Endothelial cell of umbilical vein (primary cell): ENCODE measurements at places on chromosomes 2 and 18. TPM values are rescaled to one million over a fixed set of nuclear protein-coding genes. Genes with fewer than 3 reads are reported as not detected.

DNA sequence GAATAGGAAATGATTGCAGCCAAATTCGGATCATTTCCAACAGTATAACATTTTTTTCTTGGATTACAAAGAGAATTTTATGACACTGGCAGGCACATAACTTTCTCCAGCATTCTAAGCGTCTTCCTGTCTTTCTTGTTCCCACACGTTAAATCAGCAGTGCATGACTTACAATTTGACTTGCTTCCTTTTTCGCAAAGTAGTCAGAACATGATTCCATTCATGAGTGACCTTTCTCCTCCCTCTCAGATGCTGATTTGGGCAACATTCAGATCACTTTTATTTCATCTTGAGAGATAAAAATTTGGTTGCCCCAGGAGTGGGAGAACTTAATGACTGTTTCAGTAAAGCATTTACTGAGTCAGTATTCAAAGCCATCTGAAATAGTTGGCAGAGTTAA is 858.7 kb upstream of the ACVR2A start:
- H3K4me3 ChIP-seq, result no peak overlapping the region
- H3K27ac ChIP-seq, result no peak overlapping the region
- no peaks in the 10 kb centered on the region for H3K27me3 ChIP-seq
- peaks cover 6% of the 10 kb centered on the region for H3K4me1 ChIP-seq
- no peaks in the 10 kb centered on the region for H3K36me3 ChIP-seq

GRCh38 chr2:241109210-241110088 is 7.4 kb upstream of the MTERF4 start:
- no peak overlapping the region for H3K4me3 ChIP-seq
- H3K27ac ChIP-seq, result no peak overlapping the region
- H3K36me3 ChIP-seq, result no peaks in the 10 kb centered on the region
- DNase-seq, result no peak

DNA sequence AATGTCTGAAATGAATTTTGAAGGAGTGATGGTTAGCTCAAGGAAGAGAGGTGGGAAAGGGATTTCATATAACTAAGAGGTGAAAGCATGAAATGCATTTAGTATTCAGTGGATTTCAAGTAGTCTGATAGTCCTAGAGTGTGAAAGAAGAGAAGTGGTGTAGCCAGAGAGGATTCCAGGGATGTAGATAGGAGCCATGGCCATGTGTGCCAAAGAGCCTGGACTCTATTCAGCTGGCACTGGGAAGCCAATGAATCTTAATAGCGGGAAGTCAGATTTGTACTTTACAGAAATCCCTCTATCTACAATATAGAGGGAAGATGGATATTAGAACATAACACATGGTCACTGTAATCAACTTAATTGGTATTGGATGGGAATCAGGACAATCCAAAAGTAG is 8.3 kb upstream of the BOLL start:
- peaks cover 25% of the 10 kb centered on the region for H3K27me3 ChIP-seq
- no peaks in the 10 kb centered on the region for H3K4me1 ChIP-seq
- DNase-seq, result no peak
- no peak overlapping the region for H3K27ac ChIP-seq

The GTF2A1L gene
- not detected in 2 replicates for total RNA-seq

The PCARE gene
- total RNA-seq, result not detected in 2 replicates

DNA sequence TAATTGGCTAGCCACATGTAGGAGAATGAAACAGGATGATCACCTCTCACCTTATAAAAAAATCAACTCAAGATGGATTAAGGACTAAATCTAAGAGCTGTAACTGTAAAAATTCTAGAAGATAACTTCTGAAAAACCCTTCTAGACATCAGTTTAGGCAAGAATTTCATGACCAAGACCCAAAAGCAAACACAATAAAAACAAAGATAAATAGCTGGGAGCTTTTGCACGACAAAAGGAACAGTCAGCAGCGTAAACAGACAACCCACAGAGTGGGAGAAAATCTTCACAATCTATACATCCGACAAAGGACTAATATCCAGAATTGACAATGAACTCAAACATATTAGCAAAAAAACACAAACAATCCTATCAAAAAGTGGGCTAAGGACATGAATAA is 316.3 kb downstream of the METTL4 start:
- H3K36me3 ChIP-seq, result no peaks in the 10 kb centered on the region
- H3K4me1 ChIP-seq, result no peaks in the 10 kb centered on the region
- no peaks in the 10 kb centered on the region for H3K27me3 ChIP-seq
- DNase-seq, result no peak

The SNORC gene
- total RNA-seq, result 2.6 and 4.0 TPM in 2 replicates

The MAPK4 gene
- total RNA-seq, result not detected in 2 replicates

The LAPTM4A gene
- total RNA-seq, result 154 and 155 TPM in 2 replicates

- H3K4me1 ChIP-seq, result no peaks in the 10 kb centered on the region
- H3K4me3 ChIP-seq, result no peak overlapping the region
- no peaks in the 10 kb centered on the region for H3K36me3 ChIP-seq
- DNase-seq, result no peak
- no peak overlapping the region for H3K27ac ChIP-seq
Observed at GRCh38 chr2:224492531-224492930, 90.6 kb upstream of the FAM124B start.

DNA sequence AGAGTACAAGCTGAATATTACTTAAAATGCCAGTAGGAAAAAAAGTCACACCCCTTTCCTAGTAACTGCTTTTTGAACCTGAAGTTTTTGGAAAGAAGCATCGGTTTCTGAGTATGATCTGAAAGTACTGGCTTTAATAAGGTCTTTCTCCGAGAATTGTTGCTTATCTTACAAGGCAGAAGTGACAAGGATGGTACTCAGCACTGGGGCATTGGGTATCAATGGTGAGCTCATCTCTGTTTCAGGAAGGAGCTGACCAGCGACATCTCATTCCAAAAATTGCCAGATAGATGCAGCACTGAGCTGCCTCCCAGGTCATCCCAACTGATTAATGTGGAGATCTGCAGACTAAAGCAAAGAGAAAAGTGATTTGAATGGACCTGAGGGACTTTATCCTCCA is 85.4 kb downstream of the FMNL2 start:
- no peaks in the 10 kb centered on the region for H3K36me3 ChIP-seq
- DNase-seq, result no peak
- no peak overlapping the region for H3K4me3 ChIP-seq
- no peak overlapping the region for H3K27ac ChIP-seq
- H3K27me3 ChIP-seq, result no peaks in the 10 kb centered on the region

The DSC2 gene
- total RNA-seq, result not detected in 2 replicates

The CD8B2 gene
- not detected in 2 replicates for total RNA-seq

The RGPD4 gene
- total RNA-seq, result 0.09 TPM in 1 of 2 replicates, not detected in the other

GRCh38 chr2:147045113-147045512 is 799.7 kb upstream of the ACVR2A start:
- H3K4me1 ChIP-seq, result no peaks in the 10 kb centered on the region
- H3K36me3 ChIP-seq, result no peaks in the 10 kb centered on the region
- no peak overlapping the region for H3K27ac ChIP-seq
- no peaks in the 10 kb centered on the region for H3K27me3 ChIP-seq

The NAT8 gene
- total RNA-seq, result not detected in 2 replicates

The SERPINB4 gene
- total RNA-seq, result not detected in 2 replicates

The RNF25 gene
- 38.2 and 39.1 TPM in 2 replicates for total RNA-seq

DNA sequence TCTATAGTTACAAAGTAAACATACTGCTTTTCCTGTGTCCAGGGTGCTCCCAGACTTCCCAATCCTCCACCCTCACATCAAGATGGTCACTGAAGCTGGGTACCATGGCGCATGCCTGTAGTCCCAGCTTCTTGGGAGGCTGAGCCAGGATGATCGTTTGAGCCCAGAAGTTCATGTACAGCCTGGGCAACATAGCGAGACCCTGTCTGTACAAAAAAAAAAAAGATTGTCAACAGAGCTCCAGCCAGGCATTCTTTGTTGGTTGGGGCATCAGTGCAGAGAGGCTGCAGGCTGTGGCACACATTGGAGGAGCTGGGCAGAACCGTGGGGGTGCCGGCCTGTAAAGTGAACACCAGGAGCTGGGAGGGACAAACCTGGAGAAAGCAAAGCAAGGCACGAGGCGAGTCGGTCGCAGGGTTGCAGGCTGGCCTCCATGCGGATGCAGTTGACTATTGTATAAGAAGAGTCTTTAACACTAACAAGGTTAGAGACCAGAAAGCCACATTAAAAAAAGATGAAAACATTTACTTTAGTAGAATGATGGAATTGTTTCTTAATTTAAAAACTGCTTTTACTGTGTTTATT is 51.8 kb downstream of the ACOXL start:
- no peaks in the 10 kb centered on the region for H3K36me3 ChIP-seq
- DNase-seq, result no peak
- no peak overlapping the region for H3K27ac ChIP-seq
- H3K4me1 ChIP-seq, result no peaks in the 10 kb centered on the region

- no peaks in the 10 kb centered on the region for H3K27me3 ChIP-seq
- H3K27ac ChIP-seq, result no peak overlapping the region
- no peak for DNase-seq
- H3K4me3 ChIP-seq, result no peak overlapping the region
Observed at GRCh38 chr18:61882296-61883004, 10.4 kb downstream of the RNF152 start.

The TRIM43 gene
- not detected in 2 replicates for total RNA-seq

GRCh38 chr2:174551697-174552096 is 45.9 kb downstream of the WIPF1 start:
- DNase-seq, result no peak
- H3K27ac ChIP-seq, result no peak overlapping the region
- no peak overlapping the region for H3K4me3 ChIP-seq
- H3K27me3 ChIP-seq, result no peaks in the 10 kb centered on the region
- H3K4me1 ChIP-seq, result no peaks in the 10 kb centered on the region
- no peaks in the 10 kb centered on the region for H3K36me3 ChIP-seq

The OTOS gene
- not detected in 2 replicates for total RNA-seq

- H3K27ac ChIP-seq, result no peak overlapping the region
- no peak overlapping the region for H3K4me3 ChIP-seq
- no peak for DNase-seq
- no peaks in the 10 kb centered on the region for H3K36me3 ChIP-seq
Observed at GRCh38 chr2:133940134-133940533, 313.7 kb upstream of the MGAT5 start.

- peaks cover 47% of the 10 kb centered on the region for H3K27me3 ChIP-seq
- no peak overlapping the region for H3K4me3 ChIP-seq
- H3K36me3 ChIP-seq, result no peaks in the 10 kb centered on the region
- DNase-seq, result peak; percentile 66
Observed at GRCh38 chr2:120343433-120344105, 2.4 kb upstream of the INHBB start.

The MOB4 gene
- total RNA-seq, result 24.0 and 27.9 TPM in 2 replicates

The KDM3A gene
- total RNA-seq, result 29.5 and 35.4 TPM in 2 replicates

The ZC3H6 gene
- total RNA-seq, result 2.5 and 3.0 TPM in 2 replicates

- H3K4me3 ChIP-seq, result no peak overlapping the region
- H3K27me3 ChIP-seq, result no peaks in the 10 kb centered on the region
- no peak for DNase-seq
- H3K36me3 ChIP-seq, result no peaks in the 10 kb centered on the region
- H3K4me1 ChIP-seq, result peaks cover 3% of the 10 kb centered on the region
- H3K27ac ChIP-seq, result no peak overlapping the region
Observed at GRCh38 chr2:122001441-122001874, 246.0 kb downstream of the TSN start.

DNA sequence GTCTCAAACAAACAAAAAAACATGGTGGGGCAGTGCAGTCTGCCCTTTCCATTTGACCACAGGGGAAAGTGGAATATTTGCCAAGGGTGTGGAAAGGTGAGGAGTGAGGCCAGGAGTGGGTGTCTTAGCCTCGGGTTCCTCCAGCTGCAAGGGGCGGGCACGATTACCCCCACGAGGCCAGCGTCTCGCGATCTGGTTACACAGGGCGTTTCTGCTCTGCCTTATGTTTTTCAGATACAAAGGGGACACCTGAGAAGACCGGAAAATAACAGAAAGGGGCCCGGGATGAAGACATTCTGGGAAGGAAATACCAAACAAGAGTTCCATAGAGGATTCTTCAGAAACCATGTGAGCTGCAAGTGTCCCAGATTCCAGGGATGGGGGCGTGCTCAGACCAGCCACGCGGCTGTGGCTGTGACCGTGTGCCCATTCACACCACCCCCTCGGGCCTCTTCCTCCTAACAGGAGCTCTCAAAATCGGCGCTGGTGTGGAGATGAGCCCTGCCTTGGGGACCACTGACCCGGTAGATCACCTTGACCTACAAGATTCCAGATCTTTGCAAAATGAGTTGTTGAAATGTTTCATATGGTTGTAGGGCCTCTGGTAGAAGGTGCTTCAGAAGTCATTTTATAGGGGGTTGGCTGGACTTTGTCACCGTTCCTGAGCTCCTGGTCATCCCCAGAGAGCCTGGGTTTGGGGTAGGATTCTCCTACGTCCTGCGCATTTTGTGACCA is 34.2 kb downstream of the FAM178B start:
- no peaks in the 10 kb centered on the region for H3K27me3 ChIP-seq
- no peak overlapping the region for H3K4me3 ChIP-seq
- no peak for DNase-seq
- no peaks in the 10 kb centered on the region for H3K36me3 ChIP-seq
- no peaks in the 10 kb centered on the region for H3K4me1 ChIP-seq
- H3K27ac ChIP-seq, result no peak overlapping the region

The DSG1 gene
- total RNA-seq, result not detected in 2 replicates

The ST8SIA3 gene
- total RNA-seq, result not detected in 2 replicates

The ZFP36L2 gene
- 73.4 and 75.9 TPM in 2 replicates for total RNA-seq

The SNRNP27 gene
- total RNA-seq, result 43.2 and 50.6 TPM in 2 replicates

The CLK1 gene
- total RNA-seq, result 79.7 and 92.4 TPM in 2 replicates

The BCL2 gene
- total RNA-seq, result 3.8 and 5.0 TPM in 2 replicates

The MYL12B gene
- 634 and 638 TPM in 2 replicates for total RNA-seq

DNA sequence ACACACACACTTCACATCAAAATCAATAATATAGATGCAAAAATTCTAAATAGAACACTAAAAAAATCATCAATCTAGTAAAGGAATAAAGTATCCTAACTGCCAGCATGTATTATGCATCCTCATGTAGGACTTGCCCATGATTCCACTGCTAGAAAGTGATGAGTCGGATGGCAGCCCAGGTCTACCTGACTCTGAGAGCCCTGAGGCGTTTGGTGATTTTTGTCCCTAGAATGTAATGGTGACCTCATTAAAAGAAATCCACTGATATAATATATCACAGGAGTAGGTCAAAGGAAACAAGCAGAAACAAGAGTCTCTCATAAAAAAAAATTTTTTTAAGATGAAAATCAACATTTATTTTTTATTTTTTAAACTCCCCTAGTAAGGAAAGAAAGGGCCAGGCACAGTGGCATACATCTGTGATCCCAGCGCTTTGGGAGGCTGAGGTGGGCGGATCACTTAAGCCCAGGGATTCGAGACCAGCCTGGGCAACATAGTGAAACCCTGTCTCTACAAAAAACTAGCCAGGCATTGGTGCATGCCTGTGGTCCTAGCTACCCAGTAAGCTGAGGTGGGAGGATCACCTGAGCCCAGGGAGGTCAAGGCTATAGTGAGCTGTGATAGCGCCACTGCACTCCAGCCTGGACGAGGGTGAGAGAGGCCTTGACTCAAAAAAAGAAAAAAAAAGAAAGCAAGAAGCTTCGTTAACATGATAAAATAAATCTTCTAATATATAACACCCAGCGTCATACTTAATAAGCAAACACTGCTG is 24.4 kb upstream of the ACTG2 start:
- no peak overlapping the region for H3K4me3 ChIP-seq
- DNase-seq, result no peak
- no peaks in the 10 kb centered on the region for H3K27me3 ChIP-seq
- no peak overlapping the region for H3K27ac ChIP-seq
- no peaks in the 10 kb centered on the region for H3K36me3 ChIP-seq

The HOXD9 gene
- total RNA-seq, result 3.5 and 3.9 TPM in 2 replicates

The EIF2B4 gene
- total RNA-seq, result 43.7 and 48.9 TPM in 2 replicates
